Nephron progenitor cell (in vitro differentiated cells): ENCODE measurements at places on chromosomes 4 and X.

DNA sequence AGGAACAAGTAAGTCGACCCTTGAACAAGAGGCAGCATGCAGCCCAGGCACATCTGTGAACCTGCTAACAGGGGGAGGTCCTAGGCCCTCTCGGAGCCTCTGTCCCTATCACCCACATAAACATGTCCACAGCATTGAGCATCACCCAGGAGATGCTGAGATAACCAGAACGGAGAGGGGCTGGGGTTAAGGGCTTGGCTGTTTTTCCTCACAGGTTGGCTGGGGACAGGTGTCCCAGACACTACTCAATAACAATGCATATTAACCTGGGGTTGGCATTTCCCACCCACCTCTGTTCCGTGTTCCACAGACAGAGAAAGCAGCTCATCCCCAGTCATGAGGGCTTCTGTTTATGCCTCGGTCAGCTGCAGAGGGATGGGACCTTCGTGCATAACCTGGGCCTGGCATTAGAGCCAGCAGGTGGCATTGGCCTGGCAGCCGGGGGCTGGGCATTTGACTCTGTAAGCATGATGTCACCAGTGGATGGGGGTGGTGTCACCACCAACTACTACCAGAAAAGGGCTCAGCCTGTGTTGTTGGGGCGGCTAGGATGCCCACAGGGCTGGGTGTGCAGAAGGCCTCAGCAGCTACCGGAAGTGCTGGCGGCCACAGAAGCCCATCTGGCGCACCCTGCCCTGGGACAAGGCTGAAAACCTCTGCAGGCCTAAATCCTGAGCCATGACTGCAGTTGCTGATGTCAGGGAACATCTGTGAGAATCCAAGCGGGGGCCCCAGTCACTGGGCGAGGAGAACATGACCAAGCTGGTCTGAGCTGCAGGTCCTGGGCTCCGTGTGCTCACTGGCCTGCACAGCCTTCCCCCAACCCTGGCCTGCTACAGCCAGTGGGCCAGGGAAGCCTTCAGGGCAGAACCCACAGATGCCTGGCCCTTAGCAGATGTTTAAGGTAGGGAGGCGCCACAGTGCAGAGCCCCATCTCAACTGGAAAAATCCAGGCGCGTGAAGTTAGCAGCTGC, 351.4 kb downstream of the NR3C2 start:
- no peak for DNase-seq

DNA sequence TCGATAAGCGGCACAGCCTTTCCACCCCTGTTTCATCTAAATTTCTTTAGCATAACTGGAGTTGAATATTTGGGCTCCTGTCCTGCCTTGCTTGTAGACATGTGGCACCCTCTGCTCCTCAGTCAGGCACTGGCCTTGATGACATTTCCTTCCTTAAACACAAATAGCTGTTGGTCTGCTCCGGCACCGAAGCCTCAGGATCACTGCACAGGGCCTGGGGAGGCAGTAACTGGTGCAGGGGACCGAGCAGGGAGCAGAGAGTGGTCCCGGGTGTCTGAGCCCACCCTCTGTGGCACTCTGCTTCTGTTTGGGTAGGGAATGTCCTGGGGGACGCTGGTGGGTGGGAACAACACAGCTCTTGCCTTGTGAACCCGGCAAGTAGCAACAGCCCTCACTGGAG, 13.6 kb downstream of the RGS12 start:
- DNase-seq = no peak

- peak; percentile 80 for DNase-seq
Measured at GRCh38 chr4:167021545-167022155, 212.6 kb downstream of the SPOCK3 start.

- no peak for DNase-seq
Measured at GRCh38 chr4:67531379-67531962, 13.8 kb downstream of the CENPC start.

DNA sequence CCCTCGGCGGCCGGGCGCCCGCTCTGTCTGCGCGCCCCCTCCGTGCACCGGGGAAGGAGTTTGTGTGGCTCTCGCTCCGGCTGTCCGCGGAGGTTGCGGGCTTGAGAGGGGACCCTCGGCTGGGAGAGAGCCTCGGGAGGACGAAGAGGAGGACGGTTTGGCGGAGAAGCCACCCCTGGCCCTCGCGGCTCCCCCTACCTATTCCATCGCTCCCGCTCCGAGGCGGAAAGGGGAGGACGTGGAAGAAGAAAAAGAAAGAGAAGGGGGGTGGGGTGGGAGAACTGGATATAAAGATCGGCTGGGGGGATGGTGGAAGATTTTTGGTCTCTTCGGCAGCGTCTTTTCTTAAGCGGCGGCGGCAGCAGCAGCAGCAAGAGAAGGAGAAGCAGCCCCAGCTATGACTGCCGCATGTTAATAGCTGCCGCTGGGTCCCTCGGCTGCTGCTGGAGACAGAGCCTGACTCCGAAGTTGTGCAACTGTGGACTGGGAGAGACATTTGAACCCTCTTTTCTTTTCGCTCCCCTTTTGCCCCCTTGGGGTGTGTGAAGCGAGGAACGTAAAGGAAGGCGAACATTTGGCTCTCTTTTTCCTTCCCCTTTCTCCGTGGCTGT, 895 bp downstream of the ADGRL3 start:
- DNase-seq = peak; percentile 46

GRCh38 chr4:165879641-165880040, 6.6 kb downstream of the TLL1 start:
- DNase-seq = no peak

GRCh38 chrX:134625315-134625718, 33.0 kb downstream of the PLAC1 start:
- no peak for DNase-seq

- DNase-seq = no peak
Measured at GRCh38 chr4:31360786-31361185, 640.6 kb downstream of the PCDH7 start.

DNA sequence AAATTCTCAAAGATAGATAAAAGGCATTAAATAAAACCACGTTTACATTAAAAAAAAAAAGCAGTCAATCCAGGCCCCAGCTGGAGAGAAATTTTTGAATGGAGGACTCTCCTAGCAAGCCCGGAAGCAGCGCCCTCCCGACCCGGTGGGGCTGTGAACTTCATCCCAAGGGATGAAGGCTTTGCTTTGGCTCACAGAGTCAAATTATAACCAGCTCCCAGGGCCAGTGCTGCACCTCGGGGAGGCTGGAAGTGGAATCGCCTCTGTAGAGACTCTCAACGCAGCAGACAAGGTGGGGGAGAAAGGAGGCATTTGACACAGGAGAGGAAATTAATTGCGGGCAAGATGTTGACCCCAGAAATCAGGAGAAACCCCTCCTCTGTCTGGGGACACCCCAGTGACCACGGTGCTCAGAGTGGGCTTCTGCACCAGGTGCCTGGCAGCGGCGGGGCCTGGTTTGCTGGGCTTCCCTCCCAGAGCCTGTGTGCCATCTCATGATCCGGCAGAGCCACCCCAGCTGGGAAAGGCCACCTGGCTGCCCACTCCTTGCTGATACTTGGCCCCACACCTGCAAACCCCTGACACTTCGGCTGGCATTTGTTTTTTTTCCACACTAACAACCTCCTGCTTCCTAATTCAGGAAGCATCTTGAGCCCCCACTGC, 71.7 kb downstream of the ABLIM2 start:
- no peak for DNase-seq

DNA sequence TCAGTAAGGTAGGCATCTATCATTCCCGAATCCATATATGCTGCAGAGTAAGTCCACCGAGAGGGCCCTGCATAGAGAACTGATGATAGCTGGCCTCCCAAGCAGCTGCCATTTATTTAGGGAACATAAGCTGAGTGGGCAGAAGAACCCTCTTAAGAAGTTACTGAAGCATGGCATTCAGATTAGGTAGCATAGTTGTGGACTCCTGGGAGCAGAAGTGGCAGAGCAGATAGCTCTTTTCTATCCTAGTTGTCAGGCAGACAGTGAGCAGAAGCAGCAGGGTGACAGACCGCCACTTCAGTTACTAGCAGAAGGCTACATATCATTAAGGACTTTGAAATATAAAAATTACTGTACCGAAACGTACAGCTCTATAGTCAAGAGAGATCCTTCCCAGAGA, 454.7 kb downstream of the PPP4R3C start:
- DNase-seq = no peak

- no peak for DNase-seq
Measured at GRCh38 chrX:41481264-41482109, 34.3 kb downstream of the NYX start.

- DNase-seq = no peak
Measured at GRCh38 chr4:19191979-19192650, 1059.6 kb upstream of the SLIT2 start.

- DNase-seq = no peak
Measured at GRCh38 chr4:56762484-56763250, 58.8 kb downstream of the SPINK2 start.

GRCh38 chrX:8235026-8235425, 64.0 kb upstream of the VCX2 start:
- no peak for DNase-seq

- no peak for DNase-seq
Measured at GRCh38 chrX:112611776-112612175, 68.0 kb downstream of the LHFPL1 start.

- DNase-seq = no peak
Measured at GRCh38 chr4:77393996-77394395, 211.6 kb upstream of the CXCL13 start.

- no peak for DNase-seq
Measured at GRCh38 chr4:56448301-56448700, 12.2 kb downstream of the PAICS start.

DNA sequence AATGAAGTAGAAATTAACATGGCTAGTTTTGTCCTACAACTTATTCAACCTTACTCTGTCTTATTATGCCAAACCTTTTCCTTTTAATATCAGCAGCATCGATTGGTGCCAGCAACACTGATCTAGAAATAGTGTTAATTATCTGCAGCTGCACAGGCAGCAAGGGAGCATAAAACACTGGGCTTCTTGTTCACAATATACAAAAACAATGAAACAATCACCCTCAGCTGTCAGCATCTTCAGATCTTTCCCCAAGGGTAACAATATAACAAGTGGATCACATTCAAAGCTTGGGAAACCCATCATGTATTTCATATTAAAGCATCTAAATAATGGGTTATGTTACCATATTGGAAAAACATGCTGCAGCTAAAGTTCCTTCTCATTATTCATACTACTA, 238.1 kb downstream of the SPOCK3 start:
- DNase-seq = no peak

DNA sequence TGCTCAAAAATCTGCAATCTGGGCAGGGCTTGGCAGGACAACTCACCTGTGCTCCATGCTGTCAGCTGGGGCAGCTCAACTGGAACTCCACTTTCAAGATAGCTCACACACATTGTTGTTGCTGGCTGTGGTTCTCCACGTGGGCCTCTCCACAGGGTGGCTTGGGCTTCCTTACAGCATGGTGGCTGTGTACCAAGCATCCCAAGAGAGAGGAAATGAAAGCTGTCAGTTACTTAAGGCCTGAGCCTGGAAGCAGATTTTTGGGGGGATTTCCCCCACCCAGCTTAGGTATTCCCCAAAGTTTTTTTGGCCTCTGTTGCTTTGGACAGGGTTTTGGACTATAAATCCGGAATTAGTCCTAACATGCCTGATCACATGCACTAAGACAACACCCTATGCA, 81.0 kb downstream of the BCOR start:
- no peak for DNase-seq

GRCh38 chr4:85152480-85152879, 186.0 kb upstream of the WDFY3 start:
- DNase-seq = no peak

DNA sequence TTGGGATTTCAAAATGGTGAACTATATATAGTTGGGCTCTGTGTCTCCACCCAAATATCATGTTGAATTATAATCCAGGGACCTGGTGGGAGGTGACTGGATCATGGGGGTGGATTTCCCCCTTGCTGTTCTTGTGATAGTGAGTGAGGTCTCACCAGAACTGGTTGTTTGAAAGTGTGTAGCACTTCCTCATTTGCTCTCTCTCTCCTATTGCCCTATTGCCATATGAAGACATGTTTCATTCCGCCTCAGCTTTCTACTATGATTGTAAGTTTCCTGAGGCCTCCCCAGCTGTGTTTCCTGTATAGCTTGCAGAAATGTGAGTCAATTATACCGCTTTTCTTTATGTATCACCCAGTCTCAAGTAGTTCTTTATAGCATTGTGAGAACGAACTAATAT, 545.6 kb downstream of the TRAM1L1 start:
- DNase-seq = no peak

GRCh38 chrX:599837-600715, 30.5 kb upstream of the SHOX start:
- DNase-seq = no peak

- DNase-seq = peak; percentile 78
Measured at GRCh38 chr4:167622481-167623240, 388.4 kb upstream of the SPOCK3 start.

GRCh38 chr4:3257556-3258482, 8.9 kb downstream of the MSANTD1 start:
- DNase-seq = no peak

DNA sequence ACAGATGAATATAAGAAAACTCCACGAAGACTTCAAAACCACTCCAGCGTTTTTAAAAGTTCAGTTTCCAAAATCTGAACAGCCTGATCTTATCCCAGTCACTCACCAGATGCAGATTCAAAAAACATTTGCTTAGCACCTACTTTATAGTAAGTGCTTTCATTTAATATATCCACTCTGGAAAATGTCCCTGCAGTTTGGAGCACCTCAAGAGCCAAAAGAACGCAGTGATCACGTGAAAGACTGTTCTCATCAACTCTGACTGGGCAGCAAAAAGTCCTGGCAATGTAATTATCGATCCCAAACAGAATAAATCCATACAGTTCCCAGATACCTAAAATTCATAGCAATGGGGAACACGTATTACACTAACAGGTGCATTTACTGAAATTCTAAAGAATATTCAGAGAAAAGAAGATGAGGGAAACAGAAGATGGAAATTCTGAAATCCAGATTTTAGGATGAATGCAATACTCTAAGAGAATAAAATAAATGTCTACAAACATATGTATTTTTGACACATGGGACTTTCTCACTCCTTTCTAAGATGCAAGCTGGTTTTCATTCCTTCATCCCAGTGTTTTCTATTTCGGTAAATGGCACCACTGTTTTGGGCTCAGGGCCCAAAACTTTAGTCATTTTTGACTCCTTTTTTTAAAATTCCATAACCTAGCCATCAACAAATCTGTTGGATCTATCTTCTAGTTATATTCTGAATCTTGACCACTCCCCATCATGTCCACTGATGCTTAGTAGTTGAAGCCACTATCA, 13.9 kb downstream of the ATP8A1 start:
- no peak for DNase-seq
